ENCODE measurements at places on chromosomes 2 and 18.

DNA sequence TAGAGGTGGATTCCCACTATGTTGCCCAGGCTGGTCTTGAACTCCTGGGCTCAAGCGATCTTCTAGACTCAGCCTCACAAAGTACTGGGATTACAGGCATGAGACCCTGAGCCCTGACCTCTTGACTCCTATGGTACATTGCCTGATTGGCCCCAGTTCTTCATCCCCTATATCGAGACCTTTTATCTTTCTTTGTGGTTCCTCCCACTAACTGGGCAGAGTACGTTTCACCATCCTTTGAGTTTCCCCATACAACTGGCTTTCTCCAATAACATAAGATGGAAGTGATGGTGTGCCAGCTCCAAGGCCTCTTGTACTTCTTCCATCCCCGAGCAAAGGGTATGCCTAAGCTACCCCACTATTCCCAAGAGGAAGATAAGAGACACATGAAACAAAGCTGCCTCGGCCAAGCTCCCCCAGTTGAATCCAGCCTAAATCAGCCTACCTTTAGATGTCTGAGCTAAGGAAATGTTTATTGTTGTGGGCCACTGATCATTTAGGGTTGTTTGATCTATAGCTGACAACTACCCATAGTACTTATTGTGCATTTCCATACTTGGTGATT, 8.3 kb upstream of the TMEM247 start:
- no peak for DNase-seq

- DNase-seq: no peak
Measured at GRCh38 chr2:35526741-35527140, 828.8 kb upstream of the CRIM1 start.

DNA sequence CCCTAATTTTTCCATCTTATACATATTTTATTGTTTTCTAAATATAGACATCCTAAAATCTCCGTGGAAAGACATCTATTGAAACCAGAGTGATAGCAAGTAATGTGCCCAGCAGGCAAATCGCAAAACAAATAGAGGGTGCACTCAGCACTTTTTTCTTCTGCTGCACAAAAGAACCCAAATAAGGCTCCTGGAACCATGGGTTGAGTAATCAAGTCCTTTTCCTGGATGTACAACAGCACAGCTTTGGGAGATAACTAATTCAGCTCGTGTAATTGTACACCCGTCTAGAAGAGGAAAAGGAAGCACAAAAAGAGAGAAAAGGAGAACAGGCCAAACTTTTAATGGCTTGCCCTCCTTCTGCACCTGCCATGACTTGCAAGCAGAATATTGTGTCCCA, 126.9 kb upstream of the TLK1 start:
- DNase-seq: no peak

DNA sequence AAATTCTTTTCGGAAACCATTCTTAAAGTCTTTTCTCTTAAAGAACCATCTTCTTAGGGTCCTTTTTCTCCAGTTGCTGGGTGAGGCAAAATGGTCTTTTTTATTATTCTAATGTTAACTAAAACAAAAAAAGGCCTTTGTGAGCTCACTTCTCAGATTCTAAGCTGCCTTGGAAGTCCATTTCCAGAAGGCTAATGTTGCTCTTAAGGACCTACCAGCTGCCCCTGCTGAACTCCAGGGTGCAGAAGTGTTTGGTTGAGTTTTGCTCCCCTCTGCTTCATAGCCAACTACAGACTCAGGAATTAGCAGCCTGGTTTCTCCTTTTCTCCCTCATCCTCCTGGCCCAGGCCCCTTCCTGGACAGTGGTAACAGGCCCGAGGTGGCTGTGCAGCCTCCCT, 23.4 kb downstream of the APCDD1 start:
- no peak for DNase-seq

GRCh38 chr18:421247-422155, 79.0 kb downstream of the COLEC12 start:
- DNase-seq: no peak

- DNase-seq: no peak
Measured at GRCh38 chr2:8728305-8729015, 46.6 kb downstream of the ID2 start.

- DNase-seq: no peak
Measured at GRCh38 chr2:85650456-85650855, 17.5 kb downstream of the SFTPB start.

GRCh38 chr2:47653902-47654789, 128.8 kb upstream of the MSH6 start:
- no peak for DNase-seq

DNA sequence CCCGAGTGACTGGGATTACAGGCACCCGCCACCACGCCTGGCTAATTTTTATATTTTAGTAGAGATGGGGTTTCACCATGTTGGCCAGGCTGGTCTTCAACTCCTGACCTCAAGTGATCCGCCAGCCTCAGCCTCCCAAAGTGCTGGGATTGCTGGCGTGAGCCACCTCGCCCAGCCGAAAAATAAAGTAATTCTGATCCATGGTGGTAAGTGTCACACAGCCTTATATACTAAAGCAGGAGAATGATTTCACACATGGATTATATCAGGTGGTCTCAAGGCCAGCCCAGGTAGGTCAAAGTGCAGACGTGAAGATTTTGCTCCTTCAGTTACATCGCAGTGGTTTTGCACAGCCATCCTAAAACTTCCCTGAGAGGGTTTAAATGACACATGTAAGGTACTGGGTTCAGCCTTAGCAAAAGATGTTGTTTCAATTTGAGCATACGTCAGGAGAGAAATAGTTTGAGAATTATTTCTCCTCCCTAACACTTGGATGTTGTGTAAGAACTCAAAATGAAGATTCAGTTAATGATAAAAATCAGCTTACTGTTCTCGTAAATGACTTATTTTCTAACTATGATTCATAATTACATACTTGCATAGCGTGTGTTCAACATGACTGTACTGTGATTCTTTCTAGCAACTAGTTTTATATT, 93.0 kb upstream of the SLC39A10 start:
- DNase-seq: no peak

- no peak for DNase-seq
Measured at GRCh38 chr2:219155054-219155644, 5.5 kb downstream of the NHEJ1 start.

DNA sequence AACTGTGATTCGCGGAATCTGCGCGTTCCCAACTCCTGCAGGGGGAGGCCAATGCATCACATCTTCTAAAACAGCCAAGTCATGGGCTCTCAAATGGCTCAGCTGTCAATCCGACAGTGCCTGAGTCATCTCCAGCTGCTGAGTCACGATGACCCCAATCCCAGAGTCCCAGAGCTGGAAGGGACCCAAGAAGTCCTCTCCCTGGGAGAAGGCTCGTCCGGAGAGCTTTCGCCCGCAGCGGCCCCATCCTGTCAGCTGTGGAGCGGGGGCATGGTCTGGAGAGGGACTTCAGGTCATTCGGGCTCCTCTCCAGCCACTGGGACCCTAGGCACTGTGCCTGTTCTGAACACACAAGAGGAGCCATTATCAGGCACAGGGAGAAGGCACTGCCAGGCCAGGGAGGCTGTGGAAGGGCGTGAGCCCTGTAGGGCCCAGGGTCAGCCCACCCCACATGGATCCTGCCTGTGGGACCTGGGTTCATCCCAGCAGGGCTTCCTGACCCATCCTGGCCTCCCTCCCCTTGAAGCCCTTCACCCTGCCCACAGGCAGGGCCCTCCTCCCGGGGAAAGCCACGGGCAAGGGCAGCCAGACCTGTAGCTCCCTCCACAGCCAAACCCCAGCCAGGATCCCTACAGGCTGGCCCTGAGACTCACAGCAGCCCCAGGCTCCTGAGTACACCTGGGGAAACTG, 47.6 kb upstream of the GPC1 start:
- no peak for DNase-seq

GRCh38 chr2:181680937-181681811, 857 bp upstream of the NEUROD1 start:
- DNase-seq: no peak

GRCh38 chr2:39419282-39420223, 17.5 kb downstream of the MAP4K3 start:
- no peak for DNase-seq

DNA sequence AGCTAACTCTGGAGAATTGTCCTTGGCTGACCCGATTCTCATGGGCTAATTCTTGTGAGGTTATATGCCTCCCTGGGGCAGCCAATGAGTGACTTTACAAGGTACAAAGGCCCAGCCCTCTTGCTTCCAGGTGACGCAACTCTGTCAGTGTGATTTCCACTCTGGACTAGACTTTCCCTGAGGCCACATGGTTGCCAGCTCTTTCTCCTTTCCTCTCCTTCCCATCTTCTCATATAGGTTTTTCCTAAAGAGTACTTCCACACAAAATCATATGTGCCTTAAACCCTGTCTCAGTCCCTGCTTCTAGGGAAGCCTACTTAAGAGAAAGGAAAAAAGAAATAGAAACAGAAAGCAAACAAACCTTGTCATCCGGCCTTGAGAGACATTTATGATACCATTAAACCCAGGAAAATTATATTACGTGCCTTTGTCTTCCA, 226.2 kb upstream of the ZSWIM2 start:
- DNase-seq: no peak

DNA sequence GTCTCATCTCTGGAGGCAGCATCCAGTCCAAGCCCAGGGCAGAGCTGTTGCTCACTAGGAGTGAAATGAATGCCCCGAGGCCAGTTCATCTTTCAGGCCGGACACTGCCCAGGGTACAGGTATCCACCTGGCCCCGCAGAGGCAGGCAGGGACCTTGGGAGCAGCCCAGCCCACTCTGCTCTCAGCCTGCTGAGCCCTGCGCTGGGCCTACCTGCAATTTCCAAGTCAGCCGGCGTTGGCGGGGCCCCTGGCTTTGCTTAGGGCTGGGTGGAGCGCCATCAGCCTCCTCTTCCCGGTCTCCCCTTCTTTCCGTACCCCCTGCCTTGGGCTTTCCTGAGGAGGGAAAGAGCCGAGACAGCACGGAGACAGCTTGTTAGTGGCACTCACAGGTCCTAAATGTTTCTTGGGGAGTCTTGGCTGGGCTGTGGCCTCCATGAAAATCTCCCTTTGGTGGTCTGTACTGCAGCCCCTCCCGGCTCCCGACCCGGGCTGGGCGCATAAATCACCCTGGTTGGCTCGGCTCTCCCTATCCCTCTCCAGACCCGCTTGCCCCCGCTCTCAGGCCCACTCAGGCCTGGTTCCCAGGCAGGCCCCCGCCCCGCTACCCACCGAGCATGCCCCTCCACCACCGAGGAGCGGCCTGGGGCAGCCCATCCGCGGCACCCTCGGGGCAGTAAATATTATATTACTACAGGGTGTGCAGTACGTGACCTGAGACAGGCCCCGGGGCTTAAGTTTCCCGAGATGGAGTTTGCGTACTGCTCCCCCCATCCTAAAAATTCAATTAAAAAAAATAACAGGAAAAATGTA, 106.7 kb downstream of the DYSF start:
- DNase-seq: no peak

DNA sequence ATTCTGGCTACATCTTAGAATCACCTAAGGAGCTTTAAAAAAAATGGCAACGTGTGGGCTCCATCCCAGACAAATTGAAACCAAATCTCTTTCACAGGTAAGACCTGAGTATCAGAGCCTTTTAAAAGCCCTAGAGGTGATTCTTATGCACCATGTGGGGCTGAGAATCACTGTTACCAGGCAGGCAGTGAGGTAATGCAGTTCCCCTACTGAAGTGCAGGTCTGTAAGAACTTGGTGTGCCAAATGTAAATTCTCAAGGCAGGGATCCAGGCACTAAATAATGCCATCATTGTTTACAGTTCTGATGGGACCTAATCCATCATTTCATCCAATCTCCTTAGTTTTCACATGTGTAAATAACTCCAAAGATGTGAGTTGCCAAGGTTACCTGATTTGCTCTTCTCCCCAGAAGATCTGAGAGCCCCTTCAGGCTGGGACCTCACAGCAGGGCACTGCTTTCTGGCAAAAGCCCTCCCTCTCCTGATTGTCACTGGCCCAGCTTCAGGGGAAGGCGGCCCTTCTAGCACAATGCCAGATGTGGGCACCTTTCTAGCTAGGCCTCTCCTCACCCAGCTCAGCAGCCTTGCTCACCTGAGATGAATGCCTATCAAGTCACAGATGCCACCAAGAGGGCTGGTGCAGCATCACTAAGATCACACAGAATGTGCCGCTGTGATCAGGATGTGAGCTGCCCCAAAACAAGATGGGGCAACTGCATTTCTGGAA, 73.6 kb upstream of the RGPD5 start:
- DNase-seq: no peak

DNA sequence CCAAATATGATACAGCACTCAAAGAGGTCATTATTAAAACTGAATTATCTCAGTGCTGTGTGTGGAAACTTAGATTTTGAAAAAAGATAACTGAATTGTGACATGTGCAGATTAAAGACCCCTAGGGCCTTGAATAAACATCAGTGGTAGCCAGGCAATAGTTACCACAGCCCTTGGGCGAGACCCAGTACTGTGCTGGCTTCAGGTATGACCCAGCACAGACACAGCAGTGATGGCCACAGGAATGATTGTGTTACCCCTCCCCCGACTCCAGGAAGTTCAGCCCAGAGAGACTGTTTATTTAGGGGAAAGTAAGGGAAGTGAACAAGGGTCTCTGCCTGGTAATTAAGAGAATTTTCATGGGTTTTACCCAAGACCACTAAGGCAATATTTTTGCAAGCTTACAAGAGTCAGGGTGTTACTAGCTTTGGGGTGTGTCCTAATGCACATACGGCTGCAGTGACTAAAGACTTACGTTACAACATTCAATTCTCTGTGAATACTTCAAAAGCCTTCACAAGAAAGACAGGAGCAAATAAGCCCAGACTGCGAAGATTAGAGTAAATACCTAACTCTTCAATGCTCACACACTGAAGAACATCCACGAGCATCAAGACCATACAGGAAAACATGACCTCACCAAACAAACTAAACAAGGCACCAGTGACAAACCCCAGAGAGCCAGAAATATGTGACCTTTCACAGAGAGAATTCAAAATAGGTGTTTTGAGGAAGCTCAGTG, 28.2 kb upstream of the ITGAV start:
- no peak for DNase-seq

DNA sequence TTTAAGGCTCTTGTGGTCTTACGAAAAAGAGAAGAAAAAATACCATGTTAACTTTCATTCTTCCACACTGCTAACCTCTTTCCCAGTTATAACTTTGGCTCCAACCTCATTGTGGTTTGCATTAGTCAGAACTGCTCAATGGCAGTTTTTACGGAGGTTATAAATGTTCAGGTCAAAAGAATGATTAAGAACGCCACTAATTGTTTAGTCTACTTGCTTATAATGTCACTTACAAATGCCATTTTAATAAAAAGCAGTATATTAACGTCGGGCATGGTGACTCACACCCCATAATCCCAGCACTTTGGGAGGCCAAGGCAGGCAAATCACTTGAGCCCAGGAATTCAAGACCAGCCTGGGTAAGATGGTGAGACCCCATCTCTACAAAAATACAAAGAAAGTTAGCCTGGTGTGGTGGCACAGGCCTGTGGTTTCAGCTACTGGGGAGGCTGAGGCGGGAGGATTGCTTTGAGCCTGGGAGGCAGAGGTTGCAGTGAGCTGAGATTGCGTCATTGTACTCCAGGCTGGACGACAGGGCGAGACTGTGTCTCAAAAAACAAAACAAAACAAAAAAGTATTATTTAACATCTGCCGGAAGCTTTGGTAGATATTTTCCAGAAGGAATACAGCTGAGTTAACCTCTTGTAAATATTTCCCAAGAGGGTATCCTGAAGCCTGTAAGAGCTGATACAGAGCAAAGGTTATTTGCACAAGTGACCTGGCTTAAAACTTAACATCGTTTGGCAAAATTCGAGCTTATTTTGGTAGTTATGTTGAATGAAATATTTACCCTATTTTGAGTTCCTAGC, 5.1 kb downstream of the AGPS start:
- no peak for DNase-seq

- DNase-seq: no peak
Measured at GRCh38 chr18:62331581-62332356, 6.7 kb downstream of the TNFRSF11A start.

GRCh38 chr18:3054780-3055179, 41.8 kb upstream of the LPIN2 start:
- DNase-seq: no peak

All from stimulated activated CD8-positive, alpha-beta memory T cell treated with anti-CD3 and anti-CD28 coated beads, Interleukin-7, amount 100 ng/mL, for 48 hours (primary cell).